ENCODE measurements at places on chromosomes 13 and 19.

- DNase-seq: no peak
Measured at GRCh38 chr13:51557875-51558612, 26.2 kb upstream of the WDFY2 start.

DNA sequence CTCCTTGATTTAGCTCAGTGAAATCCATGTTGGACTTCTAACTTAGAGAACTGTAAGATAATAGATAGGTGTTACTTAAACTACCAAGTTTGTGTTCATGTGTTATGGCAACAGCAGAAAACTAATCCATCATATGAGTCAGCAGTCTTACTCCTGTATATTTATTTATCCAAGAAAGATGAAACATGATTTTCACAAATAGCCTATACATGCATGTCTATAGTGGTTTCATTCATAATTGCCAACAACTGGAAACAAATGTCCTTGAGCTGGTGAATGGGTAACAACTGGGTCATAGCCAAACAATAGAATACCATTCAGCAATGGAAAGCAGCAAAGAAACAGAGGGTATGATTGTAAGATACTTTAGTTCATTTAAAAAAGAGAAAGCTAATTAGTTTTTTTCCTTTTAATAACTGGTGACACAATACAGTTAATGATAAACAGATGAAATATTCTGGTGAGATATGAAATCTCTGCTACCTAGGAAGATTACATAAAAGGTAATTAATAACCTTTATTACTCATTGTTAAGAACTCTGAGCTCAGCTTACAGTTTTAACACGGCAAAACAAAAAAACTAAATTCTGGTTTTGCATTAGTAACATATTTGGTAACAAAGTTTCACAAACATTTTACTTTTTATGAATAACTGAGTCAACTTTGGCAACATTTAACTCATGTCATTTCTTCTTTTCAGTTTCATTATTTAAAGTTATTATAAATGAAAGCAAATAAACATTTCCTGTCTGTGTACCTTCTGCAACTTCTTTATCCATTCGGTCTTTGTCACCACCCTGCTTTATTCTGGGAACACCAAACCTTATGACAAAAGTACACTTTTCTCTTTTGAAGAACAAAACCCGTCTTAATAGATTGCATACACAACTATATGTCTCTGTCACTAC, 181.3 kb downstream of the LIG4 start:
- DNase-seq: no peak

DNA sequence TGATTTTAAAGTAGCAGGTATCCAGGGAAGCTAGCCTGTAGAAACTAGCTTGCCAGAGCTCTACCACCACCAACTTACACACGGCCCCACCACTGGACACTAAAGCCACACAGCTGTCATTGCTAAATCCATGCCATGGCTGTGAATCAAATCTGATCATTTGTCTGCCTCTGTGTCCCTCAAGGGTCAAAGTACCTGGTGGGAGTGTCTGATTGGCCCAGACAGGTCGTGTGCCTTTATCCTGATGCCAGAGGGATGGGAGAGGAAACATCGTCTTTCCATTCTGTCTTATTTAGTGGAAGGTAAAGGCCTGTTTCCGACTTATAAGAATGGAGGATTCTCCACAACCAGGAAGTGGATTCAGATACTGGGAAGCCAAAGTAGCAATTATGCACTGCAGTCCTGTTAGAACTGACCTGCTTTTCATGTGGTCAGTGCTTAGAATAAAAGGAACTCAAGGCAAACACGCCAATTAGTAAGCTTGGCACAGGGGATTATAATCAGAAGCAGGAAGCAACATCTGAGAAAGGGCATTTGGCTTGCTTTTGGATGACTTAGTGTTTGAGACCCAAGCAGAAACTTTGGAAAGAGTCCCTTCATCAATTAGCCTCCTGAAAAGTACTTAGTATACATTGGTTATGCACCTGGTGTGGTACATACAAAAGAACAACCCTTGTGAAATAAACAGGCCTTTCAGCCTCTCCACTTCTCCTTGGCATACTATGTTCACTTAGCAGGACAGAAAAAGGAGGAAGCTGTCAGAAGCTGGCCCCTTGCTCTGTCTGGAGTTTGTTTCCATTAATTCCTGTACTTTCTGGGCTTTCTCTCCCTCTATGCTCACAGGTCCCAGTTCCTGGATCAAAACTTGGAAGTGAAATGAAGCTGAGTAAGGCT, 192.4 kb downstream of the NUFIP1 start:
- DNase-seq: no peak

- no peak for DNase-seq
Measured at GRCh38 chr19:39125199-39125553, 410 bp upstream of the PAK4 start.

DNA sequence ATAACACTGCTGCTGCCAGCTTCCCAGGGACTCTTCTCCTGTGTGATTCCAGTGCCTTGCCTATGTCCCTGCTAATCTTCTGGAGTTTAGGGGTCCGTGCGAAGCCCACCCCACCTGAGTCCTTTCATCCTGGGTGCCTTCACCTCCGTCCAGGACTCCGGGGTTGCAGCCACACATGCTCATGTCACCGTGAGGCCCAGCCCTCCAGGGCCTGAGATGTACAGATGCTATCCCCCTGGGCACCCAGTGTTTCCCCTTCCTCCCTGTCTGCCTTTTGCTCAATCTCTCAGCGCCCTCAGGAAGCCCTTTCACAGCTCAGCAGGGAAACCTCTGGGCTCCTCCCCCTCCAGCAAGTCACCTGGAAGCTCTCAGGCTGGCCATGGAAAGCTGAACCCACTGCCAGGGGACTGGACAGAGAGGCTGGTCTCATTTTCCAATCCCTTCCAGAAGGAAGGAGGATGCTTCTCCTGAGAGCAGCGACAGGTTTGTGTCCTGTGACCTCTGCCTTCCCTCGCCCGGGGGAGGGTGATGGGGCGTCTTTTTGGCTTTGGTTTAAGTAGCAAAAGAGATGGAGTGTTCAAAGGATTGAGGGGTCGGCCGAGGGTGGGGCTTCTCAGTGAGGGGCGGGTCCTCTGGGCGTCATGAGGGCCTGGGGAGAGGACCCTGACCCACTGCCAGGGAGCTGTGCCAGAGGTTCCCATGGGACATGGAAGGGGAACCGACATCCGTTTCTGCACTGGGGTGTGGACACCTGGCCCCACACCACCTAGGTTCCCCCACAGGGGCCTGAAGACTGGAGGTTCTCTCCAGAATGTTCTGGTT, 30.8 kb upstream of the TFDP1 start:
- DNase-seq: no peak

DNA sequence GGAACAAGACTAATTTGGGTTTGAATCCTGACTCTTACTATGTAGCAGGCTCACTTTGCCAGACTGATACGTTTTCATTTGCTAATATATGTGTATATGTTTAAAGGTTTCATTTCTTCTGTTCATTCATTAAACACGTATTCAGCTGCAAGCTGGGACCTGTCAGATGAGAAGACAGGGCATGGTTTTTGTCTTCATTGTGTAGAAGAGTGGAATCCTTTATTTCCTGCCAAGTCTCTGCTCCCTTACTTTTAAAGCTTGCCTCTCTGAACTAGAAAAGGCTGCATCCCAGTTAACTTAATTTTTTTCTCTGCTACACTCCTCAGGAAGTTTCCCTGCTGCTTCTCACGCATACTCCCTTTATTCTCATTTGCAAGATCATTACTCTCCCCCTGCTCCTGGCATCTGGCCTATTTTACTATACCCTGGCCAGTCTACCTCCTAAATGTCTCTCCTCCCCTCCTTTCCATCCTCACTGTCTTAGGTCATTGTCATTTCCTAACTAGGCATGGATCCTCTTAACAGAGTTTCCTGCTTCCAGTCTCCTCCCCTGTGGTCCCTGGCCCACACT, 141.0 kb upstream of the TMTC4 start:
- no peak for DNase-seq

GRCh38 chr13:93151277-93151676, 75.3 kb upstream of the GPC6 start:
- no peak for DNase-seq

DNA sequence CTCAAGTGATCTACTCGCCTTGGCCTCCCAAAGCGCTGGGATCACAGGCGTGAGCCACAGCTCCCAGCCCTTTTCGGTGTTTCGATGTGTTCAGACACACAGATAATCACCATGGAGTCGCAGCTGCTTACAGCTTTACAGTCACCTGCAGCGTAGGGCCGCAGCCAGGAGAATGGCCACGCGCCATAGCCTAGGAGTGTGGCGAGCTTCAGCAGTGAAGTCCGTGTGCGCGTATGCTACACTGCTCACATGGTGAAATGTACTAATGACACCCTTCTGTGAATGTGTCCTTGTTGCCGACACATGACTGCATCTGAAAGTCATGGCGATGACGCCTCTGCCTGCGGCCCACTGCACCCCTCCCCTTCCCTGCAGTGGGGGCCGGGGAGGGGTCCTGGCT, 23.6 kb downstream of the AP3D1 start:
- no peak for DNase-seq

DNA sequence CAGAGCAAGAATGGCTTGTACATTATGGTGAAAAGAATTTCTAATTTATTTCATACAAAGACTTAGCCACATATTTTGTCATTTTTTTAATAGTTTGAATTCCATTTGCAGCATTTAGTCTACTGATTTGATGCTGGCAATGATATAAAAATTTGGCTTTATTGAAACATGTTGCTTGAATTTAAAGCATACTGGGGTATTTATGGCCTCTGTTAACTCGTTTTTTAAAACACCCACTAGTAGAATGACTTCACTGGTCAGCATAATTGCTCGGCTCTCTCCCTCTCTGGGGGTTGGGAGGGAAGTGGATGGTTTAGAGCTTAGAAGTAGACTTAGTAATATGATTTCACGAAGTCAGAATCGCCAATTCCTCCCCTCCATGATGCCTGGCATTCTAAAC, 354.9 kb upstream of the HTR2A start:
- no peak for DNase-seq

- DNase-seq: no peak
Measured at GRCh38 chr19:15671891-15672579, 852 bp upstream of the CYP4F12 start.

DNA sequence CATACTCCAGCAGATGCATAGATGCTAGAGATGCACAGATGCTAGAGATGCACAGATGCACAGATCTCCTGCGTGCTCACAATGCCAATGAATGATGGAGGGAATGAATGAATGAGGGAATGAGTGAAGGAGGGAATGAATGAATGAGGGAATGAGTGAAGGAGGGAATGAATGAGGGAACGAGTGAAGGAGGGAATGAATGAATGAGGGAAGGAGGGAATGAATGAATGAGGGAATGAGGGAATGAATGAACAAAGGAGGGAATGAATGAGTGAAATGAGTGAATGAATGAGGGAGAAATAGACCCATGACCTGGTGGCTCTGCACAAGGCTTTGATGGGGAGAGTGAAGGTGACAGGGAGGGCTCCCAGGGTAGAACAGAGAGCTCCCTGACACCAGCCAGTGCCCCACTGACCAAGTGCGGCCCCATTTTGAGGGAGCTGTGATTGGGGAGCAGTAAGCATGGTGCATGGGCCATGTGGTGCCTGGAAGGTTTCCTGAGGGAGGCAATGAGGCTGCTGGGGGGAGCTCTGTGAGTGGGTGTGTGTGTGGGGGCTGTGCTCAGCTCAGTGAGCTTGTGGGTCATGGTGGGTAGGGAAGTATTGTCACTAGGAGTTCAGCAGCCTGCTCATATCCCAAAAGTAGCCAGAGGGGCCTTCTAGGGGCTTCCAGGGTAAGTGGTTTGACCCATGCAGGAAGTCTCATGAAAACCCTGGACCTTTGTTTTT, 12.7 kb downstream of the SLC27A1 start:
- DNase-seq: no peak

DNA sequence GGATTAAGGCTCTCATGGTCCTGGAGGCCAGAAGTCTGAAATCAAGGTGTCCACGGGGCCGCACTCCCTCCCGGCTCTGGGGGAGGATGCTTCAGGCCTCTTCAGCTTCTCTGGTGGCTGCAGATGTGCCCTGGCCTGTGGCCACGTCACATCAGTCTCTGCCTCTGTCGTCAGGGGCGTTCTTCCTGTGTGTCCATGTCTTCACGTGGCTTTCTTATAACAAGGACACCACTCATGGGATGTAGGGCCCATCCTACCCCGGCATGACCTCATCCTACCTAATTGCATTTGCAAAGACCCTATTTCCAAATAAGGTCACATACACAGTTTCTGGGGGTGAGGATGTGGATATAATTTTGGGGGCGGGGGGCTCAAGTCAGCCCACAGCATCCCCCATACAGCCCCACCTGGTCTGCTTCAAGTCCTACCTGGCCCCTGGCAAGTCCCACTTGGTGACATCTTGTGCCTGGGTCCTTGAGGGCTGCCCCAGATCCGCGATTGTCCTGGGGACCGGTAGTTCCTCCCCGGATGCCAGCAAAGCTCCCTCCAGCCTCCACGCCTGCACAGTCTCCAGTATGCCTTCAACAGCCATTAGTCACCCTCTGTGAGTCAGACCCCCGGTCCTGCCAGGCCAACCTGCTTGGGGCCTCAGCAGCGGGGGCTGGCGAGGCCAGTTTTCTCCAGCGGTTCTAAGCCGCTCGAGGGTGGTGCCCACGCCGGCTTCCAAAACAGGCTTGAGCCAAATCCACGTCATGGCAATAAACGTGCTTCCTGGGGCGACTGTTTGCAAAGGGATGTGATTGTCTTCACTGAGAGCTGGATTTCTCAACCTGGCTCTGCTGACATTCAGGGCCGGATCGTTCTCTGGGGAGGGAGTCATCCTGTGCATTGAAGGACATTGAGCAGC, 32.2 kb downstream of the MYO9B start:
- no peak for DNase-seq

GRCh38 chr19:34356875-34357274, 8.1 kb upstream of the GPI start:
- no peak for DNase-seq

GRCh38 chr19:28130066-28130511, 1082.9 kb downstream of the UQCRFS1 start:
- DNase-seq: no peak
